ENCODE measurements at places on chromosomes 13 and 19. TPM values are rescaled to one million over a fixed set of nuclear protein-coding genes. Genes with fewer than 3 reads are reported as not detected.

DNA sequence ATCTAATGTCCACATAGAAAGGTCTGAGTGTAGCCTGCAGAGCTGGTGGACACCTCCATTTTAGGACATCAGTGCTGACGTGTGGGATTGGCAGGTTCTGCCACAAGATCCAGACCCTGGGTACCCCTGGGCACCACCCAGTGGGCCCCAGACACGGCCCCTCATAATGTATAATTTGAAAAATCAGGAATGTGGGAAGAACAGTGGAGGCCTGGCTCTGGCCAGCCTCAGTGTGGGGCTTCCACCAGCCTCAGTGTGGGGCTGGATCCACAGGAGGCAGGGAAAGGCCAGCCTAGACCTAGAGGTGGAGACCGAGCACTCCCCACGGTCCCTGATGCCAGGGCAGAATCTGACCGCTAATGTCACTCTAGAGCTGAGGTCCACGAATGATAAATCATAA lies 150.7 kb upstream of the SOX1 start:
- no peak for DNase-seq

DNA sequence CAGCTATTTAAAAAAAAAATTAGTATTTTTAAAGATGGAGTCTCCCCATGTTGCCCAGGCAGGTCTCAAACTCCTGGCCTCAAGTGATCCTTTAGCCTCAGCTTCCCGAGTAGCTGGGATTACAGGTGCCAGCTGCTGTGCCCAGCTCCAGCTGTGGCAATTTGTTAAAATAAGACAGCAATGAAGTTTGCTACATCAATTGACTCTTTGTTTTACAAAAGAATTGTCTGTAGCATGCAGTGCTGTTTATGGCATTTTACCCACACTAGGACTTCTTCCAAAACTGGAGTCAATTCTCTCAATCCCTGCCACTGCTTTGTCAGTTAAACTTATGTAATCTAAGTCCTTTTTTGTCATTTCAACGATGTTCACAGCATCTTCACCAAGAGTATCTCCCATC lies 49.3 kb downstream of the NDFIP2 start:
- DNase-seq, result no peak

DNA sequence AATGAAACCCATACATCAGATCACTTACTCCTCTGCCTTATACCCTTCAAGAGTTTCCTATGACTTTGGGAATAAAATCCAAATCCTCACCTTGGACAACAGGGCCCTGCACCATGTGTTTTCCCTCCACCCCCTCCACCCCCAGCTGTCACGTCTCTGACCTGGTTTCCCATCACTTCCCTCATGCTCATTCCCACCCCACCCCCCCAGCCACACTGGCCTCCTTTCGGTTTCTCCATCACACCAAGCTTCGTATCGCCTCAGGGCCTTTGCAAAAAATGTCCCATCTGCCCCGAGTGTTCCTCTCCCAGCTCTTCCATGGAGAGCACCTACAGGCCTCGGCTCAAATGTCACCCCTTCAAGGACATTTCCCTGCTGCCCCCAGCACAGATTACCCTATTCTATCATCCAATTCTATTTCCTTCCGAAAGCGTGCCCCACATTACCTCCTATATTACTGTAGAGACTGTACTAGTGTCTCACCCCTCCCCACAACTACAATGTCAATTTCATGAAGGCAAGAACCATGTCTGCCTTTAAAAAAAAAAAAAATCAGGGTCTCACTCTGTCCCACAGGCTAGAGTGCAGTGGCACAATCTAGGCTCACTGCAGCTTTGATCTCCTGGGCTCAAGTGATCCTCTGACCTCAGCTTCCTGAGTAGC lies 16.8 kb upstream of the FFAR2 start:
- no peak for DNase-seq

DNA sequence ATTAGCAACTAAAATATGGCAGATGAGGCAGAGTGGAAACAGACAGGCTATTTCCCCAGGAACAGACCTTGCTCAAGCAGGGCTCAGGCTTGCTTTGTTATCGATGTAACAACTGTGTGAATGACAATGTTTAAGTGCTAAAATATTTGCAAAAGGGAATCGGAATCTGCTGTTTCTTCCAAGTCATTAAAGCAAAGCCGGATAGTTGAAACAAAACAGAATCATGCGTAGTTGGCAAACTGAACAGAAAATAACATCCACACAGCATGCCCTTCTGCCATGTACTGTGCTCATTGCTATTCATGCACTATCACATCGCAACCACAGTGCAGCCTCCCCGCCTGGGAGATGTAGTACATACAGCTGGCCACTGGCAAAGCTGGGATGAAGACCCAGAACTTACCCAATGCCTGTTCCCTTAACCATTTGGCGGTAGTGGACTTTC lies 799.1 kb downstream of the DIAPH3 start:
- DNase-seq, result no peak

The ZNF850 gene
- total RNA-seq, result 1.2 TPM

The PNKP gene
- total RNA-seq, result 116 TPM

GRCh38 chr13:47426126-47426849 lies 529.4 kb upstream of the HTR2A start:
- DNase-seq, result peak; percentile 7

The ZNF564 gene
- total RNA-seq, result 22.1 TPM

DNA sequence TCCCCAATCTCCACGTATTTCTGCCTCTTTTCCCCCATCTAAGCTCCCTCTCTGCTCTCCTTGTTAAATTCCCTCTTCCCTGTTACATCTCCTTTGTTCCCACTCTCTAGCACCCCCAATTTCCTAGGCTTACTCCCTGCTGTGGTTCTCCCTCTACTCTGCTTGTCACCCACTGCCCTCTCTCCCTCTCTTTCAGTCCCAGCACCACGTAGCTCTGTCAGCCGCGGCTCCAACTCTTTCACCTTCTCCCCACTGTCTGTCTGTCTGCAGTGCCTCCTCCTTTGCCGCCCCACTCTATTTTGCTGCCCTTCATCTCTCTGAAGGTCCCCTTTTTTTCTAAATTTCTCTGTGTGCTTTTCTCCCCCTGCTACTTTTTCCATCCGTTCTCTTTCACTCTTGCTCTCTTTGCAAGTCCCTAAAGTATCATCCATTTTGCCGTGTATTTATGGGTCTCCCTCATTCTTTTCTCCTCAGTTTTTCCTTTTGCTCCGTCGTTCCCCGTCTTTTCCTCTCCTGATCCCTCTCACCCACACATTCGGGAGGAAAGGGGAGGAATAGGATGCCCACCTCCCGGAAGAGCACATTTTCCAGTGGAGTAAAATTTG lies 937 bp downstream of the ZNF841 start:
- no peak for DNase-seq

- no peak for DNase-seq
Observed at GRCh38 chr13:96963786-96964475, 30.3 kb downstream of the OXGR1 start.

The NLRP11 gene
- not detected for total RNA-seq

The CPB2 gene
- total RNA-seq, result not detected

- peak; percentile 12 for DNase-seq
Observed at GRCh38 chr19:42634409-42635232, 39.9 kb upstream of the CEACAM8 start.

The SOX21 gene
- total RNA-seq, result not detected

- no peak for DNase-seq
Observed at GRCh38 chr13:43414111-43414510, 372.7 kb downstream of the ENOX1 start.

The DYRK1B gene
- 16.1 TPM for total RNA-seq

The ZNF177 gene
- total RNA-seq, result 2.1 TPM

The KLK12 gene
- total RNA-seq, result not detected

- DNase-seq, result no peak
Observed at GRCh38 chr13:114119196-114119595, 13.2 kb downstream of the RASA3 start.

DNA sequence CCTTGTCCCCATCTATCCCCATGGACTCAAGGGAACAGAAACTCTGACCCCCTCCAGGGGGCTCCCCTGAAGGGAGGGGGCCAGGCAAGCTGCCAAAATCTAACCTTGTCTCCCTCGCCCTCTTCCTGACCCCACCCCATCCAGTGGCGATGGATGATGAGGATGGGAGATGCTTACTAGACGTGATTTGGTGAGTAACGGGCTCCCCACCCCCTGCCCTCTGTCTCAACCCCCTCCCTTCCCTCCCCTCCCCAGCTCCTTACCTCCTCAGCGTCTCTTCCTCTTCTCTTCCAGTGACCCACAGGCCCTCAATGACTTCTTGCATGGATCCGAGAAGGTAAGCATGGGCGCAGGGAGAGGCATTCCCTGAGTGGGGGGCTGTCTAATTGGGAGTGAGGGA lies 39.8 kb upstream of the EHD2 start:
- no peak for DNase-seq

GRCh38 chr19:1382250-1382649 lies 1.5 kb upstream of the NDUFS7 start:
- DNase-seq, result no peak

The SLC6A16 gene
- 0.75 TPM for total RNA-seq

DNA sequence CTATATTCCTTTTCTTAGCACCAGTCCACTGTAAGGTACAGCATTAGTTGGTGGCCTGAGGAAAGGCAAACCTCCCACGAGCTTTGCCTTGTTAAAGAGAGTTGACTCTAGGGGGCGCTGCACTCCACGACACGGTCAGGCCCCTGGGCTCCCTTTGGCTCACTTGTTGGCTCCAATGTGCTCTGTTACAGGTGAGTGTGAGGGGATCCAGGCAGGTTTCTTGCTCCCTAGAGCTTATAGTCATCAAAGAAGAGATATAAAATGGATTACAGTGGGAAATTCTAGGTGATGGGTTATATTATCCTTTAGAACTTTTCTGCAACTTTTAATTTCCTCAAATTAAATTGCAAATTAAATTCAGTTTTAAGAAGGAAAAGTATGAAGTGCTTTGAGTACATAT lies 3.7 kb downstream of the WDR87 start:
- peak; percentile 89 for DNase-seq

GRCh38 chr13:67588607-67589006 lies 358.5 kb upstream of the PCDH9 start:
- DNase-seq, result no peak

GRCh38 chr19:8517551-8518442 lies 3.8 kb upstream of the ZNF414 start:
- DNase-seq, result no peak

The LILRB2 gene
- 1.8 TPM for total RNA-seq
